ENCODE measurements at places on chromosomes 6 and 20.

DNA sequence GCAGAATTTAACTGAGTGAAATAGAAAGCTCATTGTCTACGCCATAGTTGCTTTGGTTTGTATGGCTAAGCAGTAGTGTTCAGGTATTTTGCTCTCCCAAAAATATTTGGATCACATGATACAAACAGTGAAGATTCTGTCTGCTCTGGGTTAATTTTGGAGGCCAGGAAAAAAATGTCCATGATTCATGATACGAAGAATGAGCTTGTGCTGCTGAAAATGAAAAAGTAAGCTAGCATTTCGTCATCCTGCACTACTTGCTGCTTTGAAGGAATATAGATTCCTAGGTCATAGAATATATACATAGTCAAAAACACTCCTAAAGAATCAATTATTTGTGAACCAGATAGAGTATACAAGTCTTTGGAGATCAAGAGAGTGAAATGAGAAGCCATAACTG lies 8.3 kb downstream of the WRNIP1 start:
- no peak for DNase-seq

DNA sequence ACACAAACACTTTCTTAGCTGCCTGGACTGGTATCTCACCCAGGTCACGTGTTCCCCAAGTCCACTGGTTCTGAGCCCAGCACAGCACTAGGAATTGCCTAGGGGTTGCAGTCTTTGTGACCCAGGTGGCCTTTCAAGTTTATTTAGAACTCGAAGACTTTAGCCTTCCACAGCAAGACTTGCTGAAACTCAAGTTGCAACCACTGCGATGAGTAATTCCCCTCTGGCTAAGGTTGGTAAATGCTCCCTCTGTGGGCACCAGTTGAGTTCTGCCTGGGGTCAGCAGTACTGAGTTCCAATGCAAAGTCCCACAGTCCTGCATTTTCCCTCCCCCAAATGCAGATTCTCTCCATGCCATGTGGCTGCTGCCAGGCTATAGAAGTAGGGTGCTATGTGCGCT lies 77.6 kb upstream of the MOCS1 start:
- no peak for DNase-seq

- DNase-seq, result no peak
These were observed 88.8 kb downstream of the DZANK1 start for GRCh38 chr20:18377896-18378481.

- no peak for DNase-seq
These were observed 17.6 kb downstream of the RMND1 start for GRCh38 chr6:151434369-151434768.

- DNase-seq, result peak; percentile 84
These were observed 477 bp upstream of the LZTS3 start for GRCh38 chr20:3173610-3174441.

GRCh38 chr20:341682-342081 lies 5.2 kb upstream of the NRSN2 start:
- no peak for DNase-seq

DNA sequence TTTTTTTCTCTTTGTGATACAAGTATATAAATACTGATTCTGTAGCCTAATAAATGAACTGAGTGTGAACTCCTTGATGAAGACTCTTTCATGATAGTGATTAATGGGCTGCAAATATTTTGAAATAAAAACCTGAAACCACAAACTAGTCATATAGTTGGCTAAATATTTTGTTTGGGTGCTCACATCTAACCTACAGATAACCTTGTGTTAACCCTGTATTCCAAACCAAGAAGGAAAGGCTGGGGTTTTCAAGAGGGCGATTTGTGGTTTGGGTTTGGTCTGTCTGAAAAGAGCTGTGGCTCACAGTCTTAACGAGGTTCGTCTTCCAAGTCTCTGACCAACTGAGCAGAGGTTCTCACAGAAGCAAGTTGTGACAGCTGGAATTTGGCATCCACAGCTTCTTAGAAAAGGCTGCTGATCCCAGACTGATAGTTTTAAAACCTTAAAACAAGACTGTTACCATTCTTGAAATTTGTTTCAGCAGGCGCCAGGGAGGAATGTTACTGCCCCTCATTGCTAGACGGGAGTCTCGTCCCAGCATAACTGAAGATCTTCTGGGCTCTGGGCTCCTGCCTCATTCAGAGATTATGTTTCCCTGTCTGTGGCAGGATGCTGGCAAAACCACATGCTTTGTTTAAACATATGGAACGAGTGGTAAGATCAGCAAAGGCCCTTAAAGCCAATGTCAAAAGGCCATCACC lies 736.4 kb upstream of the MARCKS start:
- no peak for DNase-seq

- no peak for DNase-seq
These were observed 283.3 kb upstream of the MANEA start for GRCh38 chr6:95294043-95294442.

DNA sequence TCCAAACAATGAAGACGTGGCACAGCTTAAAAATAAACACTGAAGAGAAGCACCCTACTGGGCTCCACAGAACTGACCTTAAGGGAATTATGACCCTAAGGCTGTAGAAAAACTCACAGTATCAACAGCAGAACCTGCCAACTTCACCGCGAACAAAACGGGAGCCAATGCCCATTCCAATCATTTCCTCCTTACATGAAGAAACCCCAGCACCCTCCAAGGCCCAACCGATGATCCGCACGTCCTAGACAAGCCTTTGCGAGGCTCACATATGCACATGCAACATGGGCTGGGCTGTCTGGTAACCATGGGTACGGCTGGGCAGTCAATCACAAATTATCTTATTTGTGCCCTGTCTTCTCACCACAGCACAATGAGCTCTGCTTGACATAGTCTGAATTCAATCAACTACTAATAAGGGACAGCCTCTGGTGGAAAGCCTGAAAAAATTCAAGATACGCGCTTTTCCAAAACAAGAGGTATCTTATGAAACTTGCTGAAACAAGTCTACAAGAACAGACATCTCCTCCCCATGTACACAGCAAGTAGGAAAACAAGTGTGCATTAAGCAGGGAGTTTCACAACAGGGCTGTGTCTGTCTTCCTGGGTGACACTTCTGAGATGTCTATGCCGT lies 1.7 kb downstream of the DIDO1 start:
- DNase-seq, result no peak

- no peak for DNase-seq
These were observed 270.2 kb upstream of the SLC35B3 start for GRCh38 chr6:8705435-8706020.

- no peak for DNase-seq
These were observed 52.1 kb downstream of the BMP2 start for GRCh38 chr20:6819599-6819998.

DNA sequence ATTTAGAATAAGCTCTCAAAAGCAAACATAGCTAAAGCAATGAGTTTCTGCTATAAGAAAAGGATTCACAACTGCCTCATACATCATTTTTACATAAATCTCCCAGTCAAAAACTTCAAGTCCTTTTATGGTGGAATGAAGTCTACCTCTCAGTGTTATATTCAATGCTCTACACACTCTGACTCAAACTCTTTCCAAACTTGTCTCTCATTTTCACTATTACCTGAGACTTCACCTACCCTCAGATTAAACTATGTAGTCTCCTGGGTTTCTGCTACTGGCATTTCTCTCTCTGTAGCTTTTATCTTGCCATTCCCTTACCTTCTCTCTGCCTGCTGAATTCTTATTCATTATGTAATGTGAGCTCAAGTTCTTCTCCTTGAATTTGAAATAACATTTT lies 11.4 kb downstream of the KIAA0408 start:
- no peak for DNase-seq

- no peak for DNase-seq
These were observed 42.3 kb upstream of the ATXN1 start for GRCh38 chr6:16803294-16804200.

DNA sequence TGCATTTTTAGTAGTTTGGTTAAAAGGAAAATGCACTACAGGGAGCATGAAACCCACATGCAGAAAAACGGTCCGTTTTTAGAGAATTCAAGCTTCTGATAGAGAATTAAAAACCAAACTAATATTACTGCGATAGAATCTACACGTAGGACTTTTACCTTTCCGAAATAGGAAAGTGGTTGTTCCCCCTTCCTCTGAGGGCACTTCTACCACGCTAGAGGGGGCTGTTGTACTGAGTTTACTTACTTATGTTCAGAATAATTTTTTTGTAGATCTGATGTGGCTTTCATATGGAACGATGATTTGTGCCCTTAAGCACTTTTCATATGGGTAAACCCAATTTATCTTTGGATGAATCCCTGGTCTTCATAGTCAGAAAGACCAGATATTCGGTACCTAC lies 264.3 kb upstream of the PLN start:
- no peak for DNase-seq

GRCh38 chr6:16700202-16700915 lies 60.9 kb downstream of the ATXN1 start:
- no peak for DNase-seq

GRCh38 chr20:1939270-1939595 lies 44.0 kb downstream of the SIRPA start:
- DNase-seq, result no peak

GRCh38 chr20:17059465-17059864 lies 167.4 kb upstream of the PCSK2 start:
- no peak for DNase-seq

DNA sequence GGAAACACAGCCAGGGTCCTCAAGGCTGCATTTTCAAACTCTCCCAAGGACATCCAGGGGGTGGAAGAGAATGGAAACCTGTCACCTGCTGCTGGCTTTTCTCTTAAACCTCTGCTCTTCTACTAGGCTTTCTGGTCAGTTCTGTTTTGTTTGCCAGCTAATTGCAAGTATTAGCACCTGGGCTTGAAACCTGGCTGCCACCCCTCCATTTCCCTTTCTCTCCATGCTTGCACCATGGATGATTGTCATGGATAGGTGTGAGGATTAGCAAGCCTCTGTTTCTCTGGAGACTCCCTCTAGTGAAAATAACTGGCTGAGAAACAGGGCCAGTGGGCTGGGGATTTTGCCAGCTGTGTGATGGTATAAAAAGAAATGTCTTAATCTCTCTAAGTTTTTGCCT lies 33.0 kb upstream of the GPR6 start:
- DNase-seq, result no peak

- no peak for DNase-seq
These were observed 1.1 kb upstream of the GLO1 start for GRCh38 chr6:38703949-38704590.

DNA sequence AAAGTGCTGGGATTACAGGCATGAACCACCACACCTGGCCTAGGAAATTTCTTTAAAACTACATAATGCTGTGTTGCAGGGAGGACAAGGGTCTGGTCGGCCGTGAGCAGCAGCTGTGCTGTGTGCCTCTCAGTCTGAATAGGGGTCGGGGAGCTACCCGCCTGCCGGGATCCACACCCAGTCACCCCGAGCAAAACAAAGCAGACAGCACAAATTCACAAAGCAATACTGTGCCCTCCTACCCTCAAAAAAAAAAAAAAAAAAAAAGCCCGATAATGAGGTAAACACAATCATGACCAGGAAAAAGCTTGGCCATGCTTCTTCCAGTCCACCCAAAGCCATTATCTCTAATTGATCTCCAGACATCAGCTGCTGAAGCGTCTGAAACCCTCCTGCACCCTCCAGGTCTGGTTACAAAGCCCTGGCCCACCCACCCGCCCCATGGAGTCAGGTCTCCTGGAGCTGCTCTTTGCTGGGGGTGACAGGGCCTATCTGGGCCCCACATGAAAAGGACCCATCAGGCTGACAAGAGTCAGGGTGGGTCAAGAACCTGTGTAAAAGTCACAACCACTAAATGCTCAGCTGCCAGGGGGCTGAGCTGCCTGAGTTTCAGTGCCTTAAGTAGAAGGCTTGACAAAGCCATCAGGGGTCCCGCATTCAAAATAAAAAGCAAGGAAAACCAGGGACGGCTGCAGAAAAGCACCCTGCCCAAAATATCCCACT lies 88.2 kb downstream of the NOL4L start:
- DNase-seq, result no peak

DNA sequence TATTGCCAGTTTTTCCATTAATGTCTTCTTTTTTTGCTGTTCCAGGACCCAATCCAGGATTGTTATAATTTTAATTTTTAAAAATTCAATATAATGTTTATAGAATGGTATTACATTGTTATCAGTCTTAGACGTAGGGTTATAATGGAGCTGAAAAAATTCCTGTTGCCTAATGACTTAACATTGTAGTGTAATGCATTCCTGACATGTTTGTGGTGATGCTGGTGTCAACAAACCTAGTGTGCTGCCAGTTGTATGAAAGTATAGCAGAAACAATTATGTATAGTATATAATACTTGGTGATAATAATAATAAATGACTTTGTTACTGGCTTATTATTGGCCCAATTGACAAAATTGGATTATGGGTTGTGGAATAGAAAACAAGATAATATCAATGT lies 30.4 kb downstream of the KIZ start:
- no peak for DNase-seq

DNA sequence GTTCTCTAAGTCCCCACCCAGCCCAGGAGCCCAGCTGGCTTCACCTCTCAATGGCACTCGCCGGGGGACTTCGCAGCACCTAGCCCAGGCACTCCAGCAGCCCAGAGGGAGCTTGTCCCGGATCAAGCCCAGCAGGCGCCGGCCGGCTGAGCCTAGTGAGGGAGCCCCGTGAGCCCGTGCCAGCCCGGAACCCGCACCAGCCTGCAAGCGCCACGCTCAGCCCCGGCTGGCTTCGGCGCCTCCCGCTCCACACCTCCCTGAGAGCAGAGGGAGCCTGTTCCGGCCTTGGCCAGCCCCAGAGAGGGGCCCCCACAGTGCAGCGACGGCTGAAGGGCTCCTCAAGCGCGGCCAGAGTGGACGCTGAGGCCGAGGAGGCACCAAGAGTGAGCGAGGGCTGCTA lies 27.1 kb upstream of the PPP1R14C start:
- no peak for DNase-seq

DNA sequence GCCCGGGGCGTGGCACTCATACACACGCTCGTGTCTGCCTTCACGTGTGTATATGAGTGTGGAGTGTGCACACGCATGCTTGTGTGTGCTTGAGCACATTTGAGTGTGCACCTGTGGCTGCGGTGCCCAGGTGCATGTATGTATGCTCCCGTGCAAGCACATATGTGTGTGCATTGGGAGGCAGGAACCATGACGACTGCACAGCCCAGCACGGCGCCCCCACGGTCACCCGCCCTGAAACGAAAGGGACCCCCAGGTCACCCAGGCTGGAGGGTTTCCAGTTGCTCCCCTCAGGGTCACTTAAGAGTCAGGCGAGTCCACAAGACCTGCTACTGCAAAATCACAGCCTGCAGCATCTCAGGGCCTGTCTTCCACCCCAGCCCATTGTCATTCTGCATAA lies 94.7 kb downstream of the YTHDF1 start:
- DNase-seq, result no peak

- no peak for DNase-seq
These were observed 119.0 kb downstream of the RTN4IP1 start for GRCh38 chr6:106510090-106510970.

GRCh38 chr6:163904186-163904585 lies 489.7 kb downstream of the QKI start:
- no peak for DNase-seq

DNA sequence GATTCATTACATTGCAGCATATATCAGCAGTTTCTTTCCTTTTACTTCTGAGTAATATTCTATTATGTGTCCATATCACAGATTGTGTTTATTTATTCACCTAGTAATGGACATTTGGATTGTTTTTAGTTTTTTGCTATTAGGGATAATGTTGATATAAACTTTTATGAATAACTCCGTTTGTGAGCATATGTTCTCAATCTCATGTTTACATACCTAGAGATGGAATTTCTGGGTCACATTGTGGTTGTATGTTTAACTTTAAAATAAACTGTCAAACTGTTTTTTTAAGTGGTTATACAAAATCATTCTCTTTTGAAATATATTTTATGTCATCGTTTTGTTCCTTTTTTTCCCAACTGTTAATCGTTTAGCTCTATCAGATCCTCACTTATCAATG lies 311.6 kb downstream of the MMUT start:
- DNase-seq, result no peak

GRCh38 chr6:3035397-3035796 lies 32.9 kb upstream of the RIPK1 start:
- no peak for DNase-seq

- DNase-seq, result no peak
These were observed 577 bp downstream of the LSM14B start for GRCh38 chr20:62122654-62123449.

Measured in stimulated activated CD8-positive, alpha-beta memory T cell treated with anti-CD3 and anti-CD28 coated beads, Interleukin-15, amount 100 ng/mL, for 24 hours (primary cell).